Caudate nucleus (tissue), 63 donors: ENCODE measurements at places on chromosomes 5 and 9.

DNA sequence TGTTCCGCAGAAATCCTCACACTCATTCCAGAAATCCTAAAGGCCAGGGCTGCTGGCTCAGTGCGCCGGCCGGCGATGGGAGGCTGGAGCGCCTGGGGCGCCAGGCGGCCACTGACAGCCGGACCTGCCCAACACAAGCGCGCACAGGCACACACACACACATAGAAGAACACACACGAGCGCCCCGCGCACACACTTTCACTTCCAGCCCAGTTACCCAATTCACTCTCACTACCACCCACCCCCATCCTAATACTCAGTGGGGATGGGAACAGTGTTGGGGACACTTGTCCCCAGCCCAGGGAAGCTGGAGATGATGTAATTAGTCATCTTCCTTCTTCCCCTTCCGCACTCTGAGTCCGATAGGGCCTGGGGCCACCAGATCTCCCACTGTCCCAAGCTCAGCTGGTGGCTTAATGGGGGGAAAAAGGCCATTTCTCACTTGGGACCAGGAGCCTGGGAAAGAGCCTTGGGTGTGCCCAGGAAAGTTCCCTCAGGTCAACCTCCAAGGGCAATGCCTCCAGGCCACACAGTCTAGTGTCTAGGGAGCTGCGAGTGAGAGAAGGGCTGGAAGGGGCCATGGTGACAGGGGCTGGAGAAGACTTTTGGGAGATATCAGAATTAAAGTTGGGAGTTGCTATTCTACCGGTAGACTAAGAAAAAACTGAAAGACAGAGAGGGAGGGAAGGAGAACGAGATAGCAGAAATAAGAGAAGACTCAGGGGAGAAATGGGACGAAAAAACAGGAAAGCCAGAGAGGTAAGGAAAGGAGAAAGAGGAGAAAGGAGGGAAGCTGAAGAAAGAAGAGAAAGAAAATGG, 1.7 kb downstream of the EBF1 start:
- no peak for DNase-seq

DNA sequence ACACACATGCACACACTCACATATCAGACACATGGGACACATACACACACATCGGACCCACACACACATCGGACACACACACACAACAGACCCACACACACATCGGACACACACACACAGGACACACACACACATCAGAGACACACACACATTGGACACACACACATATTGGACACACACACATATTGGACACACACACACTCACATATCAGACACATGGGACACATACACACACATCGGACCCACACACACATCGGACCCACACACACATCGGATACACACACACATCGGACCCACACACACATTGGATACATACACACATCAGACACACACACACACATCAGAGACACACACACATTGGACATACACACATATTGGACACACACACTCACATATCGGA, 12.8 kb upstream of the LAMC3 start:
- DNase-seq, result no peak

DNA sequence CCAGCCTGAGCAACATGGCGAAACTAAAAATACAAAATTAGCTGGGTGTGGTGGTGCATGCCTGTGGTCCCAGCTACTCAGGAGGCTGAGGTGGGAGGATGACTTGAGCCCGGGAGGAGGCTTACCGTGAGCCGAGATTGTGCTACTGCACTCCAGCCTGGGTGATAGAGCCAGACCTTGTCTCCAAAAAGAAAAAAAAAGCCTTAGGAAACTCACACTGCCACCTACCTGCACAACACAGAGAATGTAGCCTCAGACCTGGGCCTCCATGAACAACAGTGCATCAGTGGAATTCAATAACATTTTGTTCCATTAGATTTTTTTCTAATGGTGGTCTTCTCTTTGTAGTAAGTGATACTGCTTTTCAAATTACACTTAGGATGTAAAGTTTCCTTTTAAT, 63.8 kb upstream of the RARS1 start:
- no peak for DNase-seq

GRCh38 chr9:6239048-6239461, 23.4 kb downstream of the IL33 start:
- no peak for DNase-seq

DNA sequence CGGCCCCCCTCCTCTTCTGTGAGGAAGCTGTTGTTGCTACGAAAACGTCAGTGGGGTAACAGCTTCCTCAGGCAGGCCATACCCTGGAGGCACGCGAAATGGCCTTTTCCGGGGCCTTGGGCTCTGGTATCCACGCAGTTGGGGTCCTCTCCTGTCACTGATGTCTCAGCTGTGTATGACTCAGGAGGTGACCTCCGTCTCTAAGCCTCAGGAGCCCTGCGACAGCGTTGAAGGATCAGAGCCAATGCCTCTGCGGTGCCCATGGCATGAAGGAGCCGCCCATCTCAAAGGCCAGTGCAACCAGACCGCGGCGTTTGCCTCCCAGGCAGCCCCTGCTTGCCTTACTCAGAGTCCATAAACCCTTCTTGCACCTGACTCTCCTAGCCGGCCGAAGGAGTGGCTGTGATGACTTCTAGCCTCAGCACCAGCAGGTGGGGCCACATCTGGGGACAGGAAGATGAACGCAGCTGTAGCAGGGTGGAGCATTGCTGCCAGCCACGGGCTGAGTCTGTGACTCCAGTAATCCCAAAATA, 1.0 kb upstream of the MXD3 start:
- no peak for DNase-seq
